DMS53 (cell line): ENCODE measurements at places on chromosomes 11 and 22.

GRCh38 chr11:111438168-111438567 lies 59.1 kb upstream of the POU2AF1 start:
- DNase-seq, result no peak

GRCh38 chr11:34006876-34007275 lies 44.7 kb upstream of the CAPRIN1 start:
- DNase-seq, result no peak

DNA sequence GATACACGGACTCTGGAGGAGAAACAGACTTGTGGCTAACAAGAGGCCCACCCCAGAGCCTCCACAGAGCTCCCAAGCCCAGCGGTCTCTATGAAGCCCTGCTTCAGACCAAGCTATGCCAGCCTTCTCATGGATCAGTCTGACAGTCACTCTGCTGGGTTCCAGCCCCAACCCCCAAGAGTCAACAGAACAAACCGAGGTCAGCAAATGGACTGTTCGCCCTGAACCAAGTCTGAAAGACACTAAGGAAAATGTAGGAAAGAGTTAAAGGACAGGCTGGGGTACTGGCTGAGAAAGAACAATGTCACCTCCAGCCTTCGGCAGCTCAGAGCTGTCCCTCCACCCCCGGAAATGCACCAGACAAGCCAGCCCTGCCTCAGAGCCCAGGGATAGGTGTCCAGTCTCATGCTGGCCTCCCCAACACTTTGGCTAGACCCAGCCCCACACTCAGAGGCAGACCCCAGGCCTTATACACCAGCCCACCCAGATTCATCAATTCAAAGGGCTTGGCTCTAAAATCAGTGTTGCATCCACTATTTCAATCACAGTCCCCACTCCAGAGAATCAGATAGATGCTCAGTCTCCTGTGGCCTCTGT lies 3.8 kb downstream of the ARFGAP2 start:
- DNase-seq, result no peak

- no peak for DNase-seq
These were observed 6.0 kb downstream of the TMEM123 start for GRCh38 chr11:102446606-102447005.

DNA sequence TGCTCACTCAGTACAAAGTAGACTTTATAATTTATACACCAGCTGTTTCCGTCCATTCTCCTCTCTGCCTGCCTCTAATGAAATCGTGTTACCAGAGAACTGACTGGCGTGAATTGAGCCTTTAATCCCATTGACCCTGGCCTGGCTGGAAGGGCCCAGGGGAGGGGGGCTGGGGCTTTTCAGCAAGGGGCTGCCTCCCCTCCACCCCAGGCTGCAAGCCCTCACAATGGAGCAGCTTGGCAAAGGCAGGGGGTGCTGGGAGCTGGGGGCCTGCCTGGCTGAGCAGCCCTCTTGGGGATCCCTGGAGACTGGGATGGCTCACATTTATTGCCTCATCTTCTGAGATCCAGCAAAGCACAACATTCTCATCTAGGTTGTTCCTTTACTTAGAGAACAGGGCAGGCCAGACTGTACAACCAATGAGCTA lies 25.8 kb upstream of the LMO1 start:
- DNase-seq, result no peak

DNA sequence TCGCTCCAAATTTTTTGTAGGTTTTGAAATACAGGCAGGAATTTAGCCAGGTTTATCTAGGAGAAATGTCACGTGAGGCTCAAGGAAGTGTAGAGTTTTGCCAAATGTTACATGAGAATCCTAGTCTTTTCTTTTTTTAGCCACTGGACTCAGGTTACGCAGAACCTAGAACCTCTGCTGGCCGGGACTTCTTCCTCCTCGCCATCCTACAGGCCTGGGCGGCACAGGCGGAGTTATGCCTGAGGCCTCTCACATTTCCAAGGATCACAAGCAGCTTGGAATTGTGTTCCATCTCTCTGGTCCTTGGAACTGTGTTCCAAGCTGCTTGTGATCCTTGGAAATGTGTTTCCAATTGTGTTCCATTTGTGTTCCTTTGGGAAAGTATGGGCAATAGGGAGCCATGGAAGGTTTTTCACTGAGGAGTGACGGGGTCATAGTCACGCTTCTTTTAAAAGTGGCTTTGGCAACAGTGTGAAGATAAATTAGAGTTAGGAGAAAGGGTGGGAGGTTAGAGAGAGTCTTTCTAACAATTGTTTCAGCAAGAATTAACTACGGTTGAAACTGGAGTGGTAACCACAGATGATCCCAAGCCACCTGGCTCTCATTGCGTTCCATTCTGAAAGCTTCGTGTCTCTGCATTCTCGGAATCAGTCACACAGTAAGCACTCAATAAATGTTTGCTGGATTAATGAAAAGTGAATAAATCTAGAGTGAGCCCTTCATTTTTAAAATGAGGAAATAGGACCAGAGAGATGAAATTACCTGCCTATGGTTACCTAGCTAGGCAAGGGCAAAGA lies 12.5 kb upstream of the POU2AF1 start:
- DNase-seq, result no peak

- DNase-seq, result no peak
These were observed 233.4 kb downstream of the INSC start for GRCh38 chr11:15347969-15348734.

- no peak for DNase-seq
These were observed 6.7 kb upstream of the OOSP4A start for GRCh38 chr11:59957094-59957493.

GRCh38 chr22:45009606-45010531 lies at the start of gene PHF21B:
Gene PHF21B, minus strand, starts transcription at chr22:45010005. Its CDS starts 456 bp downstream, at chr22:45009549.
- DNase-seq, result peak; percentile 75

DNA sequence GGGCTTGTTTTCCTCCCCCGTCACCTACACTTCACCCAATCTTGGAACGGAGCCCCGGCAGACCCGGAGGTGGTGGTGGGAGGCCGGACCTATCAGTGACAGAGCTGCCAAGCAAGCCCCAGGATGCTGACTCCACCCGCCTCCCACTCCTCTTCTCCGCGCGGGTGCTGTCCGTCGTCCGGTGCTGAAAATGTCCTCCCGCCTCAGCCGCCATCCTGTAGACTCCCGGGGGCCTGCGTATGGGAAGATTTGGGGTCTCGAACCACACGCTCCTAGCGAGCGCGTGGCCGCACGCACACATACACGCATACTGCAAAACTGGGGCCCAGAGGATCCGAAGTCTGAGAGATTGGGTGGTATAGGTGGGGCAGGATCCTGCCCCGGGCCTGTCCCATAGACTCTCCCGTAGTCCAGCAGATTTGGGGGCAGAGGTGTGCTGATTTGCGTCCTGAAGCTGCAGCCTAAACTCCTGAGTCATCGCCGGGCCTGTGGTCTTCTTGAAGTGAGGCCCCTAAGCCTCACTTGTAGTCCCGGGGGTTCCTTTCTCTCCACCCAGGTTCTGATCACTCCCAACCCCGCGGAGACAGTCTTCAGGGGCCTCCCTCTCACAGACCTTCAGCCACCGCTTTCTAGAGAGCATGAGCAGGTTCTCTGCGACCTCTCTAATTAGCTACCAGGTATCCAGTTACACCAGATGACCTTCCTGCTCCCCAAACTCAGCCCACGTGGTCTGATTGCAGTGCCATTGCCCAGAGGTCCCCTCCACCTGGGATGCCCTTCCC lies 796 bp upstream of the YIF1A start:
- peak; percentile 69 for DNase-seq

DNA sequence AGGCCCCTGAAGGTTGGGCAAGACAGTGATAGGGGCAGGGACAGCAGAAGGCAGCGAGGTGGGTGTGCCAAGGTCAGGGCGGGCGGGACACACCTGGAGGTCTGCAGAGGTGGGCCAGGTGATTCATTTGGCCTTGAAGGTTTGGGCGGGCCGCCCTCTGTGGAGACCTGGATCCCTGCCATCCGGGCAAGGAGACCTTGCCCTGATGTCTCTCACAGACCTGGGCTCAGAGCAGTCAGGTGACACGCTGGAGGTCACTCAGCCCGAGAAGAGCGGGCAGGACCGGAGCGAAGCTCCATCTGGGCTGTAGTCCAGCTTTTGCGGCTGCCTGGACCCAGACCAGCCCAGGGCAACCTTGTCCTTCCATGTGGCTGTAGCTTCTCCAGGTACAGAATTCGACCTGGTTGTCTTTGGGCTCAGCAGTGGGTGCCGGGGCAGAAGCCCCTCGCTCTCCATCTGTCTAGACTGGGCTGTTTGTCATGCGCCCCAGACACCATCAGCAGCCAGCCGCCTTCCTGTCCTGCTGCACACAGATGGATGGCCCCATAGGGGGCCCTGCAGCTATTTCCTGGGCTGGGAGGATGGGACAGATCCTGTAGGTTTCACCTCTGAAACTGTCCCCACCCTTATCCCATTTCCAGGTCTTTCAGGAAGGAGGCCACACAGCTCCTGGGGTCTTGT lies 3.1 kb downstream of the MRGPRG start:
- DNase-seq, result no peak

- no peak for DNase-seq
These were observed 48.8 kb upstream of the TOP3B start for GRCh38 chr22:22031183-22031945.

DNA sequence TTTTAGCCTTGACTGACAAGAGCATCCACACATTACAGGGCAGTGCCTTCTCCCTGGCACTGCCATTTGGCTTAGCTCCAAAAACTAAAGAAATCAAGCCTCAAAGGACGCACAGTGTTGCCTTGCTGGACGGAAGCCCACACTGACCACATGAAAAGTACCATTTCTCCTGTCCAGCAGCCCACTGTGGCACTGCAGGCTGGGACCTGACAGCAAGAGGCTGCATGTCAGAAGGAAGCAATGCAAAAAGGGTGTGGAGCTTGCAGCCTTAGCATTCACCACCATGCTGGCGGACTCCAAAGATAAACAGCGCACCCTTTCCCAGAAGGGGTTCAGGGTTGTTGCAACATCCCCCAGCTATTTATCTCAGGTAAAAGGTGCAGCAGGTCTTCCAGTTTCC lies 109.3 kb upstream of the BMAL1 start:
- no peak for DNase-seq

DNA sequence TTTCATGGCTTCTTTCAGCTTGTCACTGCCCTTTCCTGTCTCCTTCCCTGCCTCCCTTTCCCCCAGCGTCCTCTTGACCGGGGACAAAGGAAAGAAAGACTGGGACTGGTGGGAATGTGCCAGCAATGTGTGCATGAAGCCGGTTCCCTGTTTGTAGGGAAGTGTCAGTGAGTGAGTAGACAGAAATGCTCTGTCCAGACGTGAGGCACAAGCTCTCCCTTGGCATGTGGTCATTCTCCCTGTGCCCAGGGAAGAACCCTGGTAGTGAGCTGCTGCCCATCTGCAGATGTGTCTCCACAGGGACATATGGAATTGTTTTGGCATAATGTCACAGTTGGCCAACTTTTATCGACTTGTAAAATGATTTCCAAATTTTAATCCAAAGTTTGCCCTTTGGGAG lies 86.4 kb upstream of the TBCEL start:
- DNase-seq, result no peak

- no peak for DNase-seq
These were observed 397.1 kb downstream of the TBC1D22A start for GRCh38 chr22:47159592-47159991.

DNA sequence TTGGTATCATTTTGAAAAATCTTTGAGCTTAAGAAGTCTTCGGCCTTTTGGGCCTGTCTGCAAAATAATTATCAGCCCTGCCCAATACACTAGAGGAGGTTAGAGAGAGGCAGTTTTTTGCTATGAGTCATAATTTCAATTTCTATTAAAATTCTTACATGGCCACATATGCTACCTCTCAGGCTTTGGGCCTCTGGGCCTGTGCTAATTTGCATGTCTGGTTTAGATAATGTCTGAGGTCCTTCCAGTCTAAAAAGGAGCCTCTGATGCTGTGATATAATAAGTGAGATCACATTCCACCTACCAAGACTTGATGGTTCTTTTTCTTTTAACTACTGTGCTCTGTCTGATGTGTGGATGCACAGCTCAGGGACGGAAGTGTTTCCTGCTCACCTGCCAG lies 70.8 kb downstream of the KCNJ1 start:
- no peak for DNase-seq

- DNase-seq, result no peak
These were observed 111.4 kb downstream of the SPON1 start for GRCh38 chr11:14073849-14074476.

GRCh38 chr11:19025481-19026406 lies 34.8 kb downstream of the MRGPRX2 start:
- DNase-seq, result peak; percentile 38

- peak; percentile 100 for DNase-seq
These were observed at the start of gene PICALM for GRCh38 chr11:86068951-86069407. Gene PICALM, minus strand, starts transcription at chr11:86069084. Its CDS starts 304 bp downstream, at chr11:86068780.

GRCh38 chr11:911031-911889 lies 650 bp upstream of the CHID1 start:
- peak; percentile 82 for DNase-seq

- DNase-seq, result no peak
These were observed 226.9 kb upstream of the B3GAT1 start for GRCh38 chr11:134638796-134639430.

- DNase-seq, result peak; percentile 64
These were observed 510.4 kb downstream of the NELL1 start for GRCh38 chr11:21179770-21180169.

DNA sequence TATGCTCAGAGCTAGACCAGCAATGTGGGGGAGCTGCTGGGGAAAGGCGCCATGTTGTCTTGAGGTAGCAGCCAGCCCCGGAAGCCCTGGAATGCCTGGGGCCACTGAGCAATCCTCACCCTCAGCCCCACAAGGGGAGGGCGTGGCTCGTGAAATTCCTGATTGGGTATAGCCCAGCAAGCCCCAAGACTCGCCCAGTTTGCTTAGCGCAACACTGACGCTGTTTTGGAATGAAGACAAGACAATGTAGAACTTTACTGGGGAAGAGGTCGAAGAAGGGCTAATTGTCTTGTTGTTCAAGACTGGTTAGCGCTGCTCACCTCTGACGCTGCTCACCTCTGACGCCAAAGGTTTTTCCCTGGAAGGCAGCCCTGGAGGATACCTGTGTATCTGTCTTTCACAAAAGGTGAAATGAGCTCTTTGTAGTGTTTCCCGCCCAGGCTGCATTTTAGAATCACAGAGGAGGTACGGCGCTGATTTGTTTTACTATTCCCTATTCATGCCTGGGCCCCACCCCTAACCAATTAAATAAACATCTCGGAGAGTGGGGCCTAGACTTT lies 47.6 kb downstream of the ST3GAL4 start:
- no peak for DNase-seq
